ENCODE measurements at places on chromosomes 3 and 15. TPM values are rescaled to one million over a fixed set of nuclear protein-coding genes. Genes with fewer than 3 reads are reported as not detected.

GRCh38 chr15:63238796-63239195 is 38.6 kb upstream of the APH1B start:
- DNase-seq = no peak

GRCh38 chr15:99755692-99756409 is 22.6 kb upstream of the LYSMD4 start:
- DNase-seq = no peak

GRCh38 chr3:123687286-123687685 is 102.4 kb upstream of the HACD2 start:
- no peak for DNase-seq

DNA sequence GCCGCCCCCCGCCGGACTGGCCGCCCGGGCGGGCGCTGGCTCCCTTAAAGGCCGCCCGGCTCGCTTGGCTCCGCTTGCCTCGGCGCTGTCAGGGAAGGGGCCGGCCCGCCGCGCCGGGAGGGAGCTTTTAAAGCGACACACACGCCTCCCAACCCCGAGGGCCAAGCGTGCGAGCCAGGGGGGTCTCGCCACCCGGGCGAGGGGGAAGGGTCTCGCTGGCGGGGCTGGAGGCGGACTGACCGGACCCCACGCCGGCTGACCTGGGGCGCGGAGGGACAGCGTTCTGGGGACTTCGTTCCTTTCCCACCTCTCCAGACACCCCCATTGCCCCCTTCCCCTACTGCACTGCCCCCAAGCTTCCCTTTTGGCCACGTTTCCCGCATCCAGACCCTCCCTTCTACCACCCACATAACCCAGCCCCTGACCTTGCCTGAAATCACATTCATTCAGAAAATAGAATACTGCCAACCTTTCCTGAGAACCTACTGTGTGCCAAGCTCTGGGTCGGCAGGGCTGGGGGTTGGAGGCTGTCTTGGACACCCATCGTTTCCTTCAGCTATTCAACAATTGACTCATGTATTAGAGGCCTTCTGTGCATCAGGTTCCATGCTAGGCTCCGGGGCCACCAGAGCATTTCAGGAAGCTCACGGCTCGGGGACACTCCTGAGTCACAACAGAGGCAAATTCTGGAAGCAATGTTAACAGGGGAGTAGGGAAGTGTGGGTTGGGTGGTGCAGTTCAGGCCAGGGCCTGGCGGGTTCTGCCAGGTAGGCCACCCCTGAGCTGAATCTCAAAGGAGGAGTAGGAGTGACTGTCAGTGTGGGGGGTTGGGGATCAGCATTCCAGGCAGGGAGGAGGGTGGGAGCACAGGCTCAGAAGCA is at the start of gene INSYN1:
Gene INSYN1 (minus strand): TSS at position 102 of the 881 bp plus-strand sequence. CDS start 2,221 bp downstream, outside the sequence.
- no peak for DNase-seq

- DNase-seq = no peak
These were observed 116.5 kb downstream of the SLC9A9 start for GRCh38 chr3:143731776-143732175.

DNA sequence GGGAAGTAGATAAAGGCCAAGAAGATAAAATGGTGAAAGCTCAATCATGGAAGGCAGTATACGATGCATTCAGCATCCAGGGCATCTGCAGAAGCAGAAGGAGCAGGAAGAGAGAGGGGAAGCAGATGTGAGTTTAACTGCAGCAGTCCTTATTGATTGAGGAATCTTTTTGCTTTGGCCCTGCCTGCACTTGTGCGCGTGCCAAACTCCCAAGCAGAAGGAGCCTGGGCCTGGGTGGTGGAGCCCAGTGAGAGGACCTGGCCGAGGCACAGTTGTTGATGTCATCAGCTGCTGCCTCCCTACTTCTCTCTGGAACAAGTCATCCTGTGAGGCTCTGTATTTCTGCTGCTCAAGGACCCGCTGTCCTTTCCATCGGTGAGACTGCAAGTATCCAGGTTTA is 65.5 kb upstream of the ROPN1 start:
- no peak for DNase-seq

GMNC gene
- total RNA-seq = 0.38 TPM

RPL29 gene
- 260 TPM for total RNA-seq

RPUSD2 gene
- 9.6 TPM for total RNA-seq

Measured in dorsolateral prefrontal cortex (tissue), 122 donors.